ENCODE measurements at places on chromosomes 1 and 21.
A peak's percentile ranks its signal among the peaks of the same experiment; 100 is the strongest.

GRCh38 chr1:221873673-221874072 is 131.8 kb upstream of the DUSP10 start:
- DNase-seq: no peak

DNA sequence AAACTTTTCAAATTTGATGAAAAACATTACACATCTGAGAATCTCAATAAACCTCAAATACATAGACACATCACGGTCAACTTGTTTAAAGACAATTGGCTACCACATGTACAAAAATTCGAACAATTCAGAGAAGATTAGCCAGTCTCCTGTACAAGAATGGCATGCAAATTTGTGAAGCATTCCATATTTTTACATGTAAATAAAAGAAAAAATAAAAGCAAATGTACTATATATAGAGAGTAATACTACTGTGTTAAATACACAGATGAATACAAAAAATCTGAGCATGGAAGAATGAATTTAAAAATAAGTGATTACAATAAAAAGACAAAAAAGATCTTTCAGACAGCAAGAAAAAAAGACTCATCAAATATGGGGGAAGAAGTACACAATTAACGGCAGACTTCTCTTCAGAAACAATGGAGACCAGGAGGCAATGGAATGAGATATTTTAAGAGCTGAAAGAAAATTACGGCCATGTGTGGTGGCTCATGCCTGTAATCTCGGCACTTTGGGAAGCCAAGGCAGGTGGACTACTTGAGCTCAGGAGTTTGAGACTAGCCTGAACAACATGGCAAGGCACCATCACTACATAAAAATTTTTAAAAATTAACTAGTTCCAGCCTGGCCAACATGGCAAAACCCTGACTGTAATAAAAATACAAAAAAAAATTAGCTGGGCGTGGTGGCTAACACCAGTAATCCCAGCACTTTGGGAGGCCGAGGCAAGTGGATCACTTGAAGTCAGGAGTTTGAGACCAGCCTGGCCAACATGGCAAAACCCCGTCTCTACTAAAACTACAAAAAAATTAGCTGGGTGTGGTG is 23.2 kb downstream of the HAX1 start:
- no peak for DNase-seq

GRCh38 chr1:14027099-14027498 is 327.1 kb downstream of the PRDM2 start:
- no peak for DNase-seq

GRCh38 chr1:44707959-44708831 is 22.8 kb downstream of the RNU5D-1 start:
- peak; percentile 54 for DNase-seq

GRCh38 chr1:232327899-232328298 is 302.0 kb downstream of the SIPA1L2 start:
- DNase-seq: no peak

- peak; percentile 78 for DNase-seq
Observed at GRCh38 chr1:7580923-7581753, 190.0 kb upstream of the VAMP3 start.

DNA sequence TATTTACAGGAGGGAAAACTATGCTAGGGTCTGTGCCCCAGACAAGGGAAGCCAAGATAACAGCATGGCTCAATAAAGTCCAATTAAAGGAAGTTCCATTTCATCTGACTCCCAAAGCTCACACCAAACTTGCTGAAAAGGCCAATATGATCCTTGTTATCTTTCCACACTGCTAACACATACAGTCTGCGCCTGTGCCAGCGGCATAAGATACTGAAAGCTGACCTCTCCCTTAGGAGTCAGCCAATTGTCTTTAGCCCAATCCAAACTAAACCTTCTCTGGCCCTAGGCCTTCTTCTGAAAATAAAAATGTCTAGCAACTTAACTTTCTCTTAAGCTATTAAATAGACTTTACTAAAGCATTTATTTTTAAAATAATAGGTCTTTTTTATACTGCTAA is 179.0 kb upstream of the PLD5 start:
- no peak for DNase-seq

DNA sequence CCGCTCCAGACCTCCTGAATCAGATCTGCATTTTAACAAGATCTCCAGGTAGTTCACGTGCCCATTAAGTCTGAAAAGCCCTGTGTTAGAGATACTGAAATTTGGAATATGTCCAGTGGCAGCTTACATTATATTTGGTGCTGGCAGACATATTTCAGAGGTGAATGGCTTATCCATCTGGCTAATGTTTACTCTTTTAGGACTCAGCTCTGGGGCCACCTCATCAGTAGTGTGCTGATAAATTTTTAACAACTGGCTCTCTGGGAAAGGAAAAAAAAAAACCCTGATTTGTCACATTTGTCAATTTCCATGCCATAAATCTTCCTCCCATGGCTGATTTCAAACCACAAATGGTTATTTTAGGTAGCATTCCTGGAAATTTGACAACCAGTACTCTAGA is 25.3 kb upstream of the SYT6 start:
- DNase-seq: no peak

GRCh38 chr1:30760596-30761324 is 3.2 kb upstream of the LAPTM5 start:
- DNase-seq: no peak

GRCh38 chr1:230280054-230280795 is 145.9 kb downstream of the PGBD5 start:
- no peak for DNase-seq

DNA sequence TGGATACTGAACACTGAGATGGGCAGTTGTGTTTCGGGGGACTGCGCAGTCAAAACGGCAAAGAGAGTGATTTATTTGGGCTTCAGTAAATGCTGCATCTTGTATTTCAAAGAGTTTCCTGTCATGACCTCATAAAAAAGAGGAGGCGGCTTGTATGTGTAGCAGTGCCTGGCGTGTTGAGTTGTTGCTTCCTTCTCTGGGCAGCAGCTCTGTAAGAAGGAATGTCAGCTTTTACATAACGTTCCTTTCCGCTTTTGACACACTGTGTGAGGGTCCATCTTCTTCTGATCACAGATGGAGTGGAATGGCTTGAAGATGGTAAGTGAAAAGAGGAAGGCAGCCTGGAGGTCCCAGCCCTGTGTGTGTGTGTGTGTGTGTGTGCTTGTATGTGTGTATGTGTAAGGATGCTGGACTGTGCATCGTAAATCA is 941 bp downstream of the ELAVL4 start:
- no peak for DNase-seq

DNA sequence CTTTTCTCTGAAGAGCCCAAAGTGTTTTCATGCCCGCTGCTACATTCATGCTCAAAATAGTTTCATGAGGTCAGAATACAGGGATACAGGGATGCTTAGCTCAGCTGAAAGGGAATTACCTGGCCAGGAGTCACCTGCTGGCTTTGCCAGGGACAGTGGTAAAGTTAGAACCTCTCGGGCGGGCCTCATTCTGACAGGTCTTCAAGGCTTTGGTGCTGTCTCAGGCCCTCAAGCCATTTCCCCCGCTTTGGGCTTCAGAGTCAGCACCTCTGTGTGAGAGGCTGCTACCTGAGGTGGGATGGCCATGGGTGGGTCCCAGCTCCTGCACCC is 5.5 kb downstream of the RASSF5 start:
- no peak for DNase-seq

Measured in stromal cell of bone marrow (primary cell).